DMS79 (cell line): ENCODE measurements at places on chromosomes 1 and 21.

DNA sequence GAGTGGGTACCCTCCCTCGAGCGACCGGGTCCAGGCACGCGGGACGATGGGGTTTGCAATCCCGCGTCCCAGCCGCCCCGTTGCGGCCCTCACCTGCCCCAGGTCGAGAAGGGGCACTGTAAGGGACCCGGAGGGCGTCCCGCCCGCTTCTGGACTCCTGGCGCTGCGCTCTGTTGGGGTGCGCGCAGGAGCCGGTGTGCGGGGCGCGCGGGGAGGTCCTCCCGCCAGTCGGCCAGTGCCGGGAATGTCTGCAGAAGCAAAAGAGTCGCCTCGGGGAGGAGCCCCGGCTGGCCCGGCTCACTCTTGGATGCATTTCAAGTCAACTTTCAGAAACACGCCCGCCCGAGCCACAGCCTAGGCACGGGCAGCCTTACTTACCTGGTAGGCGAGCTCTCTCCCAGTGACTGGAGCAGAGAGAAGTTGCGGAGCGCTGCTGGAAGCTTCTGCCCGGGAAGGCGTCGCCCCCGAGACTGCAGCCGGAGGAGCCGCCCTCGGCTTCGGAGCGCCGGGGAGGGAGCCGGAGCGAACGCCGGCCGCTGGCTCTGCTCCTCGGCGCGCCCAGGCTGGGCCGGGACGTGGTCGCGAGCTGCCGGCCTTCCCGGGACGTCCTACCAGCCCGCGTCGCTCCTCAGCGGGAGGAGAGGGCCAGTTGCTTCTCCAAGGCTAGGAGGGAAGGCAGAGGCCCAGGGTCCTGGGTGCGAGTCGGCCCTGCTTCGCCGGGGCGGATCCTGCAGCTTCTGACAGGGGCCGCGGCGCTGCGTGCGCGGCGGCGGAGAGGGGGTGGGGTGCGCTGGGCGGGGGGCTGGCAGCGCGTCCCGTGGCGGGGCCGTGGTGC lies at the start of gene LMX1A:
Gene LMX1A, minus strand, starts transcription at position 739 of the 835 bp plus-strand sequence. CDS start 1,156 bp downstream, outside the sequence.
- DNase-seq: no peak

- DNase-seq: no peak
Observed at GRCh38 chr1:66176832-66177231, 357.1 kb upstream of the SGIP1 start.

DNA sequence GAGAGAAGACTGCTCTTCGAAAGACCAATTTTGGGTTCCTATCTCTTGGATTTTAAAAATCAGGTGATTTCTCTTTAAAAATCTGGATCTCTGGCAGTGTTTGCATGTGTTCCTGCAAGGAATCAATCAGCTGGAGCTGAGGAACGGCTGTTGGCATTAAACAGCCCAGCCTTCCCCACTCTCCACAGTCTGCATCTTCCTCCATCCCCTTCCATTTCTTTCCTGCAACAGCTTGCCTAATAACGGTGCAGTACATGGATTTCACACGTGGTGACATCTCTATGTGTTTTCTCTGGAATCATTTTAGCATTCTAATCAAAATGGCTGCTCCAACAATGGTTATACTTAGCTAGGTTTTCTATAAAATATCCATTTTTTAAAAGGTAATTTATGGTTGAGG lies 20.0 kb downstream of the RIPPLY3 start:
- no peak for DNase-seq

- peak; percentile 93 for DNase-seq
Observed at GRCh38 chr1:208475449-208475848, 231.3 kb upstream of the PLXNA2 start.

GRCh38 chr1:163870666-163871065 lies 548.9 kb downstream of the NUF2 start:
- no peak for DNase-seq

GRCh38 chr1:119896303-119896702 lies at the start of gene ADAM30:
Gene ADAM30 (minus strand): TSS chr1:119896515. CDS start chr1:119896336, 179 bp downstream.
- no peak for DNase-seq

DNA sequence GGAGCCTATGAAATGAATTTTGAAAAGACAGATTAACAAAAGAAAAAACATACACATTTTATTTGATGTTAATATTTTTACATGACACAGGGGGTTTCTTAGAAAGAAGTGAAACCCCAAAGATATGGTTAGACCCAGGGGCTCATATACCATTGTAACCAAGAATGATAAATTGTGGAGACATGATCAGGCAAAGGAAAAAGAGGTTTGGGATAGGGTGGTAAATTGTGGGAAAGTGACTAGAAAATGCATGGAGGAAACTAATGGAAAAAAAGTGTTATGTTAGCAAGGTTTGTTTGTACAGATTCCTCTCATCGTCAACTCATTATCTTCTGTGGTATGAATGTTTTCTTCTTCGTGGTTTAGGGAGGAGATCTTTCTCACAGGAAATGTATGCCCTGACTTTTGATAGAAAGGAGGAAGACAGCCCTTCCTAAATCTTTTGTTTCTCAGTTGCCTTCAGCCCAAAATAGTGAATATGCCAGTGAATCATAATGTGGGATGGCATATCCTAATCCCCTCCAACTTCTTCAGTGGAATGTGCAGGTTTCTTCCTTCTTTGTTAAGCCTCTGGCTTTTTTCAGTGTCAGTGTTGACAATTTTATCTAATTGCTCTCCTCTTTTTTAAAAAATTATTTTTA lies 140.4 kb upstream of the UBE2U start:
- no peak for DNase-seq

GRCh38 chr1:183237046-183237445 lies 51.0 kb downstream of the LAMC2 start:
- no peak for DNase-seq

DNA sequence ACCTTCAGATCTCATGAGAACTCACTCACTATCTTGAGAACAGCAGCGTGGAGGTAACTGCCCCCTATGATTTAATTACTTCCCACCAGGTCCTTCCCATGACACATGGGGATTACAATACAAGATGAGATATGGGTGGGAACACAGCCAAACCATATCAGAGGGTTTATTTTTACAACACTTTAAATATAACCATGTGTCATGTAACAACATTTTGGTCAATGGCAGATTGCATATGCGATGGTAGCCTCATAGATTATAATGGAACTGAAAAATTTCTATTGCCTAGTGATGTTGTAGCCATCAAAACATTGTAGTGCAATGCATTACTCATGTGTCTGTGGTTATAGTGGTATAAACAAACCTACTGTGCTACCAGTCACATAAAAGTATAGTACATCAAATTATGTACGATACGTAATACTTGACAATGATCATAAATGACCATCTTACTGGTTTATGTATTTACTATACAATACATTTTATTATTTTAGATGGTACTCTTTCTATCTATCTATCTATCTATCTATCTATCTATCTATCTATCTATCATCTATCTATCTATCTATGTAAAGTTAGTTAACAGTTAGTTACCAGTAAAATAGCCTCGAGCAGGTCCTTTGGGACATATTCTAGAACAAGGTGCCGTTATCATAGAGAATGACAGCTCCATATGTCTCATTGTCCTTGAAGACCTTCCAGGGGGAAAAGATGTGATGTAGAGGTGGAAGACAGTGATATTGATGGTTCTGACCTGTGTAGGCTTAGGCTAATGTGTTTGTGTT lies 12.6 kb upstream of the S100B start:
- no peak for DNase-seq

GRCh38 chr1:230425252-230426091 lies 660 bp downstream of the PGBD5 start:
- no peak for DNase-seq

GRCh38 chr1:183164340-183164739 lies 21.7 kb upstream of the LAMC2 start:
- DNase-seq: no peak

GRCh38 chr1:10179406-10180091 lies 30.8 kb upstream of the KIF1B start:
- no peak for DNase-seq

GRCh38 chr1:197868751-197869489 lies 33.5 kb upstream of the C1orf53 start:
- DNase-seq: no peak

GRCh38 chr1:15231714-15232201 lies 15.3 kb upstream of the FHAD1 start:
- DNase-seq: no peak

DNA sequence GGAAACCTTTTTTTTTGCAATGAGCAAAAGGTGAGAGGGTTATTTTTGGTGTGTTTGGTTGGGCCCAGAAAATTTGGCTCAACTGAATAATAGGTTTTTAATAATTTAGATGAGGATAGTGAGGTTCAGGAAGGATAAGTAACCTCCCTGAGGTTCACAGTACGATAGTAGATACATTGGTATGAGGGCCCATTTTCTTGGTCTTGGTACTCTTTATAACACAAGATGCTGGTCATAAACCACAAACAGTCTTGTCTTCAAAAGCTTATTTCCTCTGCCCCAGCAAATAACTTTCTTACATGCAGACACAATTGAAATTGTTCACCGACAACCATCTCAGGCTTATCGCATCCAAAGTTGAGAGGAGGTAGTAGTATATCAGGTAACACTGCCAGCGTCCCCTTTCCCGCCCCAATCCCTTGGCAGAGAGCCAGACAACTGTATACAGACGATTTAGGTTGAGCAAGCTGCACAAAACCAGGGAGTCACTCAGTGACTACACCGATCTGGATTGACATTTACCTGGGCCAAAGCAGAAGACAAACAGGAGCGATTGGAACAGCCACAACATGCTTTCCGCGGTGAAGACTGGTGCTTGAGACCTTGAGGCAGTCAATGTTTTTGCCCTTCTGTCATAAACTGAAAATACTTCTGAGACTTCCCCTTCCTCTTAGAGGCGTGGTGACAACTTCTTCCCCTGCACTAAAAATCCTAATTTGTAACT lies at the start of gene SLAMF6:
Gene SLAMF6, minus strand, starts transcription at position 634 of the 724 bp plus-strand sequence. Its CDS starts 63 bp downstream, at position 571.
- DNase-seq: no peak

DNA sequence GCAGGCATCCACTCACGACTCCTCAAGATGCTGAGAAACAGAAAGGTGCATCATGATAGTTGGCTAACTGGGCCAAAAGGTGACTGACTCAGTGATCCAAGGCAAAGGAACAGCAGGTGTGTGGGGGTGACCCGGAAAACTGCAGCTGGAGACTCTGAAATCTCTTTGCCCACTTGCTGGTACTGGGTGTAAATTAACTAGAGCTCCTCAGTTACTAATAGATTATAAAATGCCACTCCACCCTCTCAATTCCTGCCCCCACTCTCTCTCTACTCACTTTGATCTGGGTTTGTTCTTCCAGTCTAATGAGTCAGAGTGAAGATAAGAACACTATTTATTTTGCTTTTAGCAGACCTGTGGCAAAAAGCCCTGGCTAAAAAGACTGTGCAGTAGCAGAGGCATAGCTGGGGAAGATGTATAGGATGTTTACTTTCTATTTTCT lies 7.2 kb upstream of the PIGC start:
- DNase-seq: no peak

DNA sequence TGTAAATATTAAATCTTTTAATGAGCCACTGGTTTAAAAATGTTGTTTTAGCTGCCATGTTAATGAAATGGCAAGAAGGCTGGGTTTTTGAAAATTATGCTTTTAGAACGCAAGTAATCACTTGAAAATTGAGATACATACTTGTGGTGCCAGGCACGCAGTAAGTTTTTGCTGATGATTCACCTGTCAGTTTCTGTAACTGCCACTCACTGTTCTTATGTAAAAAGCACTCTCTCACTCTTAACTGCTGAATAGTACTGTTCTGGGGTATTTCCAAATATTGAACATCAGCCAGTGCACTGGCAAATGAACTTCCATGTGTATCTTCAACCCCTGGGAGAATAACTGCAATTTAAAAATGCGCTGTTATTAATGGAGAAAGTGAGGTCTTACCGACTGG lies 17.9 kb downstream of the LGALS8 start:
- no peak for DNase-seq

DNA sequence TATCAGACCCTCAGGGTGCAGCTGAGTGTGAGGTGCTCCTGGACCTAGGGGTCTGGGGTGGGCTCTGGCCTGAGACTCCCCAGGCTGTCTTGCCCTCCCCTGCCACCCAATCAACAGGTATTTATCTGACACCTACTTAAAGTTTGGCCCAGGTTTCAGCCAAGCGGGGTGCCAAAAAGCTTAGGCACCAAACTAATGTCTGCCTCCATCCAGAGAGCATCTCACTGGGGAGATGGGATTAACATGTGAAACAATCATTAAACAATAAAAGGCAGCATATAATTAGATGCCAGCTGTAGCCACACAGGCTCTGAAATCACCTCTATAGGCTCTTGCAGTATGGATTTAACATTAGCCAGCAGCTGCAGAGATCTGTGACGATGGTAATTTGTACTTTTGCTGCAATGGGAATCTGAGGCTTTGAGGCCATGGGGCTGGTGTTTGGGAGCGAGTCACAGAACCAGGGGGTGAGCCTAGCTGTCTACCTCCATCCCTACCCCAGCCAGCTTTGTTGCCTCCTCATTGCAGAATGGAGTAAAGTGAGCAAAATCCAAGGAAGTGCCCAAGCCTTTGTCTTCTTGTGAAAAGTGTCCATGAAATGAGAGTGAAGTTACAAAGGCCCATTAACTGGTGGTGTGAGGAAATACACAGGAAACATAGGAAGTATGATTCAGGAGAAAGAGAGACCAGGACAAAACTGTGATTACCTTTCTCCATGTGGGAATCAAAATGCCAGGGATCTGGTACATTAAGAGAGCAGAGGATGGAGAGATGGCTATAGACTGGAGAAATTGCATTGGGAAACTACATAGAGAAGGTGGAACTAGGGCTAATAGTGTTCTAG lies 36.1 kb downstream of the EIF2D start:
- DNase-seq: no peak

DNA sequence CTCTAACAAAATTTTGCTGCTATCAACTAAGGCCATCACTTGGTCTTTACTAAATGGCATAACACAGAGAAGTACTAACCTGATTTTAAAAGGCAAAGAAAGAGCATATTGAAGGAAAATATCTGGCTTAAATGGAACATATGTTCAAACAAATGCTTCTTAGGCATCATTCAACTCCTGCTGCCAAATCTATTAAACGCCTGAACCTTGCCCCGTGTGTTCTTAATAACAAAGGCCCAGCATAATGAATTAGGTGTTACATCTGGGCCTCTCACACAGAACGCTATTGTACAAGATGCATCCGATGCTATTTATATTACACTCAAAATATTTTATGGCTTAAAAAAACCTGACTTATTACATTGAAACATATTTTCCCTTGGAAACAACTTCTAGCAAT lies 48.4 kb downstream of the B3GALNT2 start:
- DNase-seq: no peak

DNA sequence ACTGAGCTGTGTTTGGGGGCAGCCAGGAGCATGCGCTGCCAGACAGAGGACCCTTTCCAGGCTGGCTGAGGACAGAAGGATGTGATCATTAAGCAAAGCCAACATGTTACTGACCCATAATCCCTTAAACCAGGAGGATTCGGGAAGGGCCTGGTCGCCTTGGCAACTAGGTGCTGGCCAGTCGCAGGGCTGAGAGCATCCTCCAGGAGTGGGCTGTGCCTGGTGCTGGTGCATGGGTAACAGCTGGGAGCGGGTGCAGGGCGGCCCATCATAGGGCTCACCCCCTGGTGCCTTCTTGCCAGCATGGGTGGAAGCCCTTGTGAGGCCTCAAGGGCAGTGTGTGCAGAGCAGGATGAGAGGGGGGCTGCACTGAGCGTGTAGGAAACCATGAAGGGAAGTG lies 17.2 kb downstream of the CDK18 start:
- DNase-seq: no peak

- DNase-seq: no peak
Observed at GRCh38 chr1:199843861-199844260, 183.6 kb upstream of the NR5A2 start.
